8988T (cell line): ENCODE measurements at places on chromosomes 11 and 22.
A peak's percentile ranks its signal among the peaks of the same experiment; 100 is the strongest.

GRCh38 chr22:25765016-25765367, 23.0 kb downstream of the MYO18B start:
- no peak for DNase-seq

DNA sequence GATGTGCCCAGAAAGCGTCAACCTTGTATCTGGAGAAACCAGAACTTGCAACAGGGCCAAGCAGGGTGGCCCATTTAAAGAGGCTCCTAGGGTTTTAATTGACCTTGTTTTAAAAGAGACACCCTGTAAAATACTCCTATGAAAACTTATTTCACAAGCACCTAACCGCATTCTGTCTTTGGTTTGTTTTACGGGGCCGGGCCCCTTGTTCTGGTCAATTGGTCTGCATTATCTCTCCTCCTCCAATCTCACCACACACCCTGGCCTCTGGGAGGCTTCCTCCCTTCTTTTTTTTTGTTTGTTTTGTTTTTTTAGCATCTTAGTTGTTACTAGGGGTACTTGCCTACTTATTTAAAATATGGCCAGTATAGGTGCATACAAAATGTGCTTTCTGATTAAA, 4.7 kb downstream of the EHF start:
- no peak for DNase-seq

DNA sequence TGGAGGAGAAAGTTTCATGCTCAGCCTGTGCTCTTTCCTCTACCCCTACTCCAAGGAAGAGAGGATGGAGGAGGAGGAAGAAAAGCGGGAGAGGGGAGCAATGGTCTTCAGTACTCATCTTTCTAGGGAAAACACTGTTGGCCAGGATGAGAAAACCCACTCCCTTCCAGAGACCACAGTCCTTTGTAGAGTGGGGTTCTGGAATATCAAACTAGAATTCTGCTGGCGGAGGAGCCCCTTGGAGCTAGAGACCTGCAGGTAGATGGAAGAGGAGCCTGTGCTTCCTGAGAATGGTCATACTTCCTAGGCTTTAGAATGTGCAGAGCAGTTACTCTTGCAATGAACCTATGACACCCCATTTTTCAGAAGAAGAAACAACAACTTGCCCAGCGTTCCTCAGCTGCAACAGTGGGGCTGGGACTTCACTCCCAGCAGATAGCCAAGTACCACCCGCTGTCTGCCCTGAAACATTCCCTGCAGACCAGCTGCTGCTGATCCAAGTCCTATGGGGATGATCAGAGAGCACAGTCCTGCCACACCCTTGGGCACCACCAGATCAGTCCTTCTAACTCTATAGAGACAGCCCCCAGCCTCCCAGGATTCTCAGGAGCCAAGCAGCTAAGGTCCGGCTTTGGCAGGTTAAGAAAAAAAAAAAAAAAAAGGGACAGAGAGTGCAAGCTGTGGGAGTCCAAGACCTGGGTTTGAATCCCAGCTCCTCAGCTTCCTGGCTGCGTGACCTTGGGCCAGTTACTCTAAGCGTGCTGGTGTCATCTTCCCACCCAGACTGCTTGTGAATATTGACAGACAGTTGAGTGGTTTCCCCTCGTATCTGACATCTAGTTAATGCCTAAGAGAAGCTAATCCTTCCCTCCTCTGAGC, 664 bp downstream of the PTGDR2 start:
- DNase-seq = no peak

GRCh38 chr11:103488031-103488461, 378.8 kb downstream of the DYNC2H1 start:
- DNase-seq = no peak

- no peak for DNase-seq
These were observed 68.0 kb downstream of the GAB2 start for GRCh38 chr11:78349624-78350023.

GRCh38 chr22:21837248-21837979, 30.0 kb downstream of the MAPK1 start:
- no peak for DNase-seq

- no peak for DNase-seq
These were observed 603.9 kb upstream of the CADM1 start for GRCh38 chr11:116108161-116108560.

- no peak for DNase-seq
These were observed 351.3 kb downstream of the JRKL start for GRCh38 chr11:96741068-96741467.

DNA sequence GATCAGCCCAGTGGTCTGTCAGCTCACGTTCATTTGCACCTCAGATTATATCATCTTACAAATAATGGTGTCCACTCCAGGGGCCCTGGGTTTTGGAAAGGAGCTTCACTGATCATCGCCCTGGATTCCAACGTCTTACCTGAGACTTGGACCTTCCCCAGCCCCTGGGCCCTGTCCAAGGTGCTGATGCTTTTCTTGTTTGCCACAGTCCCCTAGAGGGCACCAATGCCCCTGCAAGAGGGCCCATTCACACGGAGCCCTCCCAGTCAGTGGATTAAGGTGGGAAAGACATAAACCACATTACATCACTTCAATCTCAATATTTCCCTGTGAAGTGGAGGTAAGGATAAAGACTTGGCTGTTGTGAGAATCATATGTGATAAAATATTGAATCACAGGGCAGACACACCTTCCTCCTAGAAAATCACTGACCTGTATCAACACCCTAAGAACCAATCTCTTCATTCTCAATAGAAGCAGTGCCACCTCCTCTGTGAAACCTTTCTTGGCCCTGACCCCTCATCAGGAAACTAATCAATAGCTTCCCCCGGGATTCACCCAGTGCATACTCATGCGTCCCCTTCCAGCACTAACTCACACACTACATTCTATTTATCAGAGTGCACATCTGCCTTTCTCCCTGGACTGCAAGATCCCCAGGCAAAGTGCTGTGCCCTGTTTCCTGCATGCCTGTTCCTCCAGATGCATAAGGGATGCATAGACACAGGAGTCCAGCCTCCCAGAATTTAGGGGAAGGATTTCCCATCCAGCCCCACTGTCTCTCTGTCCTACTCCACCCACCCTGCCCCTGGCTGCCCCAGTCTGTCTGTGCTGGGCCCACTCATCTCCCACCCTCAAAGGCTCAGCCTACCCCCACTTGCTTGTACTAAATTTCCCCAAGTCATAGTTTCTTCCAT, 167.0 kb downstream of the BUD13 start:
- peak; percentile 53 for DNase-seq
